ENCODE measurements at places on chromosomes 5 and 9. TPM values are rescaled to one million over a fixed set of nuclear protein-coding genes. Genes with fewer than 3 reads are reported as not detected.

CENPH gene
- 2.1 TPM for total RNA-seq

DNA sequence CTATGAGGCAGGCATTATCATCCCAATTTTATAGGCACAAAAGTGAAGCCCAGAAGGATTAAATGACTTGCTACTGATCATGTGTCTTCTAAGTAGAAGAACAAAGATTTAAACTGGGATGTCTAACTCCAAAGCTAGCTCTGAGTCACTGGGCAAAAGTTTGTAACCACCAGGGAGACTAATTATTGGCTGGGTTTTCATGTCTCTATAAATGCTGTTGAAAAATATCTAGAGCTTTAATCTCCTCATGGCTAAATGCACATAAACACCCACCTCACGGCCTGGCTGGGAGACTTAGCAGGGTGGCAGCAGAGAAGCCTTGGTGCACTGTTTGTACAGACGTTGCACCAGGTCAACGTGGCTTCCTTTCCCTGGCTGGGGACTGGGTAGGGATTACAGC, 144.6 kb downstream of the MELK start:
- DNase-seq, result no peak

- no peak for DNase-seq
Observed at GRCh38 chr5:72510610-72511181, 3.5 kb upstream of the ZNF366 start.

DNA sequence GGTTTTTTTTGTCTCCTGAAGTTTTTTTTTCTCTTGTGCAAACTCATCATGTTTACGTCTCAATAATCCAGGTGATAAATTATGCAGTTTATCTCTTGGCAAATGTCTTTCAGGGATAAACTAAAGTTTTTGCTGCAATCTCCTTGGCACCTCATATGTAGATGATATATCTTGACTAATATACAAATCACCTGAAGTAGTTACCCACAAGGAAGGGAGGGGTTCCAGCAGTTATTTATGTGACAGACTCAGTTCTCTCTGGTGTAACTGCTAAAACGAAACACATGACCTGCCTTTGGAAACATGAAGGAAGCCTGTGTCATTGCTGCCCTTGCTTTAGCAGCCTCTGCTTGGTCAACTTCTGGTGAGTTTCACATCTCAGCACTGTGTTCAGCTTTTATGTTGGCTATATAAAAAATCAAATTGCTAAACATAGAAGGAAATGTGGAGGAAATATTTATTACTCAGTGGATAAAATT, 39.3 kb upstream of the KIAA1958 start:
- DNase-seq, result no peak

- DNase-seq, result no peak
Observed at GRCh38 chr5:117143406-117143805, 568.8 kb upstream of the SEMA6A start.

RASEF gene
- total RNA-seq, result 15.7 TPM

TMEM252 gene
- total RNA-seq, result not detected

DNA sequence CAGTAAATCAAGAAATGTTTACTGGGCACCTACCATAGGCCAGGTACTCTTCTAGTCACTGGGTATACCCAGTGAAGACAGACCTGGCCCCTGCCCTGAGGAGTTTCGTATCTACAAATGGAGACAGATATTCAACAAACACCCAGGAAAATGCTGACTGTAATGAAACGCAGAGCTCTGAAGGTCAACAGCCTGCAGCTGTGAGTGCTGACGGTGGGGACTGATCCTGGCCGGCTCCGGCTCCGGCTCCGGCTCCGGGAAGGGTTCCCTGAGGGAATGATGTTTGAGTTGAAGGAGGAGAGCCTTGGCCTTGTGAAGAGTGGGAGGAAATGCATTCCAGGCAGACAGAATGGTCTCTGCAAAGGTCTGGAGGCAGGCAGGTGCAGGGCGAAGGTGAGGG, 23.1 kb downstream of the FGFR4 start:
- DNase-seq, result no peak

- DNase-seq, result no peak
Observed at GRCh38 chr5:32790411-32790951, 79.4 kb downstream of the NPR3 start.

CLIC3 gene
- total RNA-seq, result 132 TPM

EXOC3 gene
- total RNA-seq, result 43.6 TPM

GRCh38 chr9:19163631-19164030, 36.3 kb upstream of the PLIN2 start:
- DNase-seq, result peak; percentile 31

DNA sequence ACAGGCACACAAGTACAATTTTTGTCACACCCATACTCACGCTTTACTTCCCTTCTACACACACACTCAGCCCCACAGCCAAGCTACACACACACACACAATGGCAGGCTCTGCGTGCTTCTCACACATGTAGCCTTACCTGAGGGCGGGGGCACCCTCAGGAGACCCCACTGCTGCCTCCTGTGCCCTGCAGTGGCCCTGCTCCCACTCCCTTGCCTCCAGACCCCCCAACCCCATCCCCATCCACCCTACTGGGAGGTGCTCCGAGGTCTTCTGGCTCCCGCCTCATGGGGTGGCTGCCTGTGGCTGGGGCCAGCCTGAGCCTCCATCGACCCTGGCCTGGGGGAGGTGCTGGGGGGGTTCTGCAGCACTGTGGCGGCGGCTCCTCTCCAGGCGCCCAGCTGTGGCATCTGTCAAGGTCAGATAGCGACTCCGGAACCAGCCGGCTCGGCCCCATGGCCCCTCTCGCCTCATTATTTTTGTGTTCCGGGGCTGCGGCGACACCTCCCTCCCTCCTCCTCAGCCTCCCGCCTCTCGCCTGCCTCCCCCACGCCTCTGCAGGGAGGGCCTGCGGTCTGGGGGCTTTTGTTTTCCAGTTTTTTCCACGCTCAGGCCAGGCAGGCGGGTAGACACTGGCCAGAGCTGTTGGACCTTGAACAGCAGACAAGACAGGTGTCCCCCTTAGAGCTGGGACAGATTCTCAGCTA, 21.7 kb downstream of the CXXC5 start:
- DNase-seq, result peak; percentile 83

DCTN3 gene
- total RNA-seq, result 26.2 TPM

- no peak for DNase-seq
Observed at GRCh38 chr9:76887003-76887821, 18.7 kb downstream of the PRUNE2 start.

ERCC8 gene
- 17.2 TPM for total RNA-seq

- DNase-seq, result no peak
Observed at GRCh38 chr9:130785053-130785452, 50.0 kb upstream of the ABL1 start.

DNA sequence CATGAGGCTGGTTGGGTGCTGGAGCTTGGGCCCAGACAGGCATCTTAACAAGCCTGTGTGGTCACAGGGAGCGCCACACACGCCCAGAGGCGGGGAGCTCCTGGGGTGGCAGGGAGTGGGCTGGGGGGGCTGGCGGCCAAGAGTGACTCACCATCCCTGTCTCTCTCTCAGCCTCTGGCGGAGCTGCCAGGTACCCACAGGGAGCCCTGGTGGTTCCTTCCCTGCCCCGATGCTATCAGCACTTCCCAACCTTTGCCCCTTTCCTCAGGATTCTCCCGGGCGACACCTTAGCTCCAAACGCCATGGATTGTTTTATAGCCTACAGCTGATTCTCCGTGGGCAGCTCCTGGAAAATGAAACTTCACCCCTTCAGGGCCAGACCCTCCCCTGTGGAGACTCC, 5.5 kb downstream of the SLC9A3 start:
- no peak for DNase-seq

DRD1 gene
- total RNA-seq, result 0.09 TPM

HRH2 gene
- total RNA-seq, result 16.8 TPM

GRCh38 chr5:174211277-174211626, 165.7 kb downstream of the NSG2 start:
- DNase-seq, result no peak

ZBED3 gene
- total RNA-seq, result 21.3 TPM

DNA sequence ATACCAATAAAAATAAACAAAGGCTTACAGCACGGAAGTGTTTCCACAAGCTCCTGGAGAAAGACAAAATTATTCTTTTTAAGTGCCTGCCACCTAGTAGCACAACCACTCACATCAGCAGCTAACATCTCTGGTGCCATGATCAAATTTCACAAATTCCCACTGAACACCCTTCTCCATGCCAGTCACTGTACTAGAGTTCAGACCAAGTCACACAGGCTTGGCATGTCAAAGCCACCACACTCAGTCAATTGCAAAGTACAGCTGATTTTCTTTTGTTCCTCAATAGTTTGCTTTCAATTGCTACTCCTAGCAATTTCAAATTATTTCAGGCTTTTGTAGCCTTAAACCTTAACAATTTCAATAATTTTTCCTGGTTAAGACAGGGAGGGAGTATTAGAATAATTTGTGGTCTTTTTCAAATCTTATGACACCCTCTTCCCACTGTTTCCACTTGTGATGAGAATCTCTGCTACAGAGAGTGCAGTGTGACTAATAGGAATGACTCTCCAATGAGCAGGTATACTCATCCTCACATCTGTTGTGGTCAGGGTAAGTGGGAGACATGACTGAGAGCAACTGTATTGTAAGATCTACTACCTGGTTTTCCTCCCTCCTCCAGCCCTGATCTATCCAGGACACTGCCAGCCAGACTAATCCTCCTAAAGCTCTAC, 46.2 kb downstream of the RNF145 start:
- no peak for DNase-seq

FAM174A gene
- total RNA-seq, result 24.3 TPM

DNA sequence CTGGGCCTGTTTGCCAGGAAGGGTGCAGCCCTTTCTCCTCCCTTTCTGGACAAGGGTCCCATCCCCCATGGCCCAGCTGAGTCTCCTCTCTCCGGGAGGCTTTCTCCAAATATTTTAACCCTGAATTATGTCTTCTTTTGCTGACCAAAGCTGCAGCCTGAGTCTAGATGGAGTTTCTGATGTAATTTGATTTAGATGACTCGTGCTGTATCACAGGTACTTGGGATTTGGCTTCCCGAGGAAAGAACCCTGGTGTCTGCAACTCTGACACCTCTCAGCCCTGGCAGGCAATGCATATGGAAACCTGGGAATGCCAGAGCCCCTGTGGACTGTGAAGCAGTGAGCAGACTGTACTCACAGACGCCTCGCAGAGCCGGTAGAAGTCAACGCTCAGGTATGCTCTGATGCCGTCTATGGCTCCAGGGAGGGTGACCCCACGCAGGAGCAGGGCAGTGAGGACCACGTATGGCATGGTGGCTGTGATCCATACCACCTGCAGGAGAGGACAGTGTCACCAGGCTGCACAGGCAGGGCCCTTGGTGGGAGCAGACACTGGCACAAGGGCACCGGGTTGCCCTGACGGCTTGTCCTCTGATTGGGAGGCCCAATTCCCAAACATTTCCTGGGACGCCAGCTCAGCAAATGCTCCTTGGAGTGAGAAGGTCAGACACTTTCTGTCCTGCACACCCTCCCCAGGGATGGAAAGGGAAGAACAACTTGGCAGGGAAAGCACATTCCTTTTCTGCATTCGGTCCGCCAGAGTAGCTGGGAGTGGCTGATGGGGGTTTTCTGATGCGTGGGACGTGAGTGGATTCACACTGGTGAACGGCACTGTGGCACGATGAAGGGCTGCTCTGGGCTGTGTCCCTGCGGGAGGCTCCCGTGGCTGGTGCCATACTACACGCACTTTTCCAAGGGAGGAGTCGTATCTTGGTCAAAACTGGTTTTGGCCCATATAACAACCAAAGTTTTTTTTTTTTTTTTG, 24.7 kb downstream of the SLC6A3 start:
- DNase-seq, result no peak

GRCh38 chr5:157072508-157072907, 13.6 kb upstream of the HAVCR1 start:
- no peak for DNase-seq

GRCh38 chr5:369151-369868, 47.8 kb downstream of the AHRR start:
- DNase-seq, result peak; percentile 71

- peak; percentile 74 for DNase-seq
Observed at GRCh38 chr5:1079486-1079885, 32.4 kb downstream of the SLC12A7 start.

- no peak for DNase-seq
Observed at GRCh38 chr5:134769206-134769605, 10.6 kb downstream of the DDX46 start.

DNA sequence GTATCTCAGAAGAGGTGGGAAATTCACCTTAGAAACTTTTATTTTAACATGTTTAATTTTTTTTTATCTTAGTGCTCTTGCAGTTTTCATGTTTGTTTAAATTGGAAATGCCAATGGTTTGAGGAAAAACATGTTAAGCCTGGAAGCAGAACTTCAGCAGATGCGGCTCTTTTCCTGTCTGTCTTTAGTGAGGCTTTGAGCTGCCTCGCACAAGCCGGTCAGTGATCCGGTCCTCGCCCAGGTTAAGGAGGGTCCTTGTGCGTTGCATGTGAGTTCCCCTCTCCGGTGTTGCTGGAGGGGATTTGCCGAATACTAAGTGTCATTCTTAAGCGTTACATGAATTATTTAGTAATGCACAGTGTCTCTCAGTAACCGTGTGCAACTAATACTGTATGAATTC, 9.4 kb upstream of the PLEKHG4B start:
- DNase-seq, result no peak

DNA sequence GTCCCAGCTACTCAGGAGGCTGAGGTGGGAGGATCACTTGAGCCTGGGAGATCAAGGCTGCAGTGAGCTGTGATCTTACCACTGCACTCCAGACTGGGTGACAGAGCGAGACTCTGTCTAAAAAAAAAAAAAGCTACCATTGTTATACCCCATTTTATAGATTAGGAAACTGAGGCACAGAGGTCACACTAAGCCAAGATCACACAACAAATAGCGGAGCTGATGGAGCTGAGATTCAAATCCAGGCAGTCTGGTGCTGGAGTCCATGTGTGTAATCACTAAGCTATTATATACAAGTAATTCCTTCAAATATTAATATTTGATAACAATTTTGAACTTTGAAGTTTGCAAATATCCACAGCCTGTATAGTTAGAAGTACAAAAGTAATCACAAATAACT, 6.0 kb upstream of the SLC12A2 start:
- DNase-seq, result no peak

DNA sequence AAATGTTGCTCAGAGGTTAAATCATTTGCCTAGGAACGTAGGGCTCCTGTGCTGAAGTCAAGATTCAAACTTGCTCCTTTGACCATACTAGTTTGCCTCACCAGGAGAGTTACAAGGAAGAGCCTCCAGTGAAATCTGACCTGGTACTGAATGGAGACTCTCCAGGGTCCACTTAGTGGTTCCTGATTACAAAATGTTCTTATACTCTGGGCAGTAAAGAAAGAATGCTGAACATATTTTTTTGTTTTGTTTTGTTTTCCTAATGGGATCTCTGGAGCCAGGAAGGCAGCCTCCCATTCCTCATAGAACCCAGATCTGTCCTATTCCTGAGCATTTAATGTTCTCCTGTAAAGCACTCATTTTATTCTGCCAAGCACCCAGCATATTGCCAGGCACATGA, 256.5 kb upstream of the CLINT1 start:
- DNase-seq, result no peak

MOCS2 gene
- total RNA-seq, result 42.1 TPM

DNA sequence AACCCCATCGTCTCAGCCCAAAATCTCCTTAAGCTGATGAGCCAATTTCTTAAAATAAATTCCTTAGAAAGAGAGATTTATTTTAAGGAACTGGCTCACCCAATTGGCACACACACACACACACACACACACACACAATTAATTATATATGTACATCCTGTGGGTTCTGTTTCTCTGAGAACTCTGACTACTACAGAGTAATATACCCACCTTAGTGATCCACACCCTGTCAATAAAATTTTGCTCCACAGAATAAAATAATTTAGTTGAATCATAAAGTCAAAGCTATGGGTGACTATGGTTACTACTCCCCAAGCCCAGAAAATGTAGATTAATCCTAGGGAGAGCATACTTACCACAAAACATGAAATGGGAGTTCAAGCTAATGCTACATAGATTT, 131.0 kb downstream of the DMAC1 start:
- DNase-seq, result no peak
